ENCODE measurements at places on chromosomes 6 and 20.

- no peak for DNase-seq
Observed at GRCh38 chr6:5638666-5639065, 368.1 kb downstream of the NRN1 start.

DNA sequence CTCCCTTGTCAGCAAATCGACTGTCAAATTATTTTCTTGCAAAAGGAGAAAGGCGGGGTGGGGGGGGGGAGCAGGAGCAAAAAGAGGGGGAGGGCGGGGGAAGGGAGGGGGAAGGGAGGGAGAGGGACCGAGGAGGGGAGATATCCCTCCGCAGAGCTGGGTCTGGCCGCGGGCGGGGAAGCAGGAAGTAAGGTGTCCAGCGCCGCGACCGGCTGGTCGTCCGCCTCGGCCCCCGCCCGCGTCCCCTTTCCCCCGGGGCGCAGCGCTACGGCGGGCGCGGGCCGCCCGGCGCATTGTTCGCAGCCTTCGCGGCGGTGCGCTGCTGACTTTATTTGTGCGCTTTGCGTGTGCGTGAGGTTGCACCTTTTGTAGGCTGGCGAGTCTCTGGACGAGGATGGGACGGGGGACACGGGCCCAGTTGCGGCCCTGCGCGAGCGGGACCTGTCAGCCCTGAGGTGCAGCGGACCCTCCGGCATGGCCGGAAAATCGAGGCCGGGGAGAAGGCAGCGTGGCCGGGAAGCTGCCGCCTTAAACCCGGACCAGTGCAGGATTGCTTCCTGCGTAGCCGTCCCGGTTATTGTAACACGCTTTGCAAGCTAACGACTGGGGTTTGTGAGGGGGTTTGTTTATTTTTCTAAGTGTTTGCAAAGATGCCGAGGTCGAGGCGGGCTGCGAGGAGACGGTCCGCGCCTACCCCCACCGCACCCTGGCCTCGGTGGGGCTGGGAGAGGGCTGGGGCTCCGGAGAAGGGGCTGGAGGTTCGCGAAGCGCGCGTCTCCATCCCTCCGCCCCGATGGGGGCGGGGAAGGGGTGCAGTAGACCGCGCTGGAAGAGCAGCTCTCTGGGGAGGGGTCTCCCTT is 675 bp upstream of the TRERF1 start:
- DNase-seq, result peak; percentile 56

DNA sequence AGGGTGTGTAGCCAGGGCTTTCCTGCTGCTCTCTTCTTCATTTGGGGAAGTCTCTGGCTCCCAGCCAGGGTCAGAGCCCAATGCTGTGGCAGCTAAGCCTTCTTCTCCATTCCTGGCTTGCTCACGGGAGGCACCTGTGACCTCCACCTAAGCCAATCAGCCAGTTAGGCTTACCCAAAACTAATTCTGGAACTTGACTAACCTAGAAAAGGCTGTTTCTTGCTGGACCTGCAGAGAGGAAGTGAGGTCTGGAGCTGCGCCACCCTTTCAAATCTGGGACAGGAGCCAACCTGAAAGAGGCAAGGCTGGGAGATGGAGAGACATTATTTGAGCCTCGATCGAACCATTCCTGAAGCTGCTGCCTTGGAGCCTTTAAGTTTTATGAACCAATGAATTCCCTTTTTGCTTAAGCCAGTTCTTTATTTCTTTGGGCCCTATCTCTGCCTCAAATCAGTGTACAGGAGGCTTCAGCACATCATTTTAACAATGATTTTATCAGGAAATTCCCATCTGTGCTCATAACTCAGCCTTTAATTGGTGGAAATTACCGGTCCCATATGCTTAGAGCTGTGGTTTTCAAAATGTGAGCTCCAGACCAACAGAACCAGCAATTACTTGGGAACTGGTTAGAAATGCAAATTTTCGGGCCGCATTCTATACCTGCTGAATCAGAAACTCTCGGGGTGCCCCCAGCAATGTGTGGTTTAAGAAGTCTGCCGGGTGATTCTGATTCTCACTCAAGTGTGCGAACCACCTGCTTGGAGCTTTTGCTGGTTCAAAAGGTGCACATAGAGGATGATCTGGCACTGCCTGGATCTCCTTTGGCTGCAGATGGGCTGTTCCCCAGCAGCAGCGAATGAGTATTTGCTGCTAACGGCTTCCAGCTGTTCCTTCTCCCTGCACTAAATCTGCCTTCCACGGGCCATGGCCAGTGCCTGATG is 97.4 kb upstream of the RNF24 start:
- peak; percentile 75 for DNase-seq

- DNase-seq, result no peak
Observed at GRCh38 chr20:22305381-22305780, 279.0 kb downstream of the FOXA2 start.

DNA sequence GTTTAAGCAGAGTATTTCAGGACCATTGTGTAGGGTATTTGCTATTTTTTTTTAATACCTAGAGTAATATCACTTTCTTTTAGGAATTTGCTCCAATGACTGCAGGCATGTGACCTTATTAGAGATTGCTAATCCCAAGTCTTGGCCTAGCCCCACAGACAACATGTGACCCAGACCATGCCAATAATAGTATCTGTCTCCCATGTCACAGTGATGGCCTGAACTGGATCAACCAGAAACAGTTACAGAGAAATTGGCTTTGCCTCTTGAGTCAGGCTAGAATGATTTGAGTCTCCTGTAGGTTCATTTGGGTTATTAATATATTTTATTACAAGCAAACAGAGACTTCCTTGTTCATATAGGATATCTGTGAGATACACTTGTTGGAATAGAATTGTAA is 116.8 kb downstream of the DNAH8 start:
- no peak for DNase-seq

DNA sequence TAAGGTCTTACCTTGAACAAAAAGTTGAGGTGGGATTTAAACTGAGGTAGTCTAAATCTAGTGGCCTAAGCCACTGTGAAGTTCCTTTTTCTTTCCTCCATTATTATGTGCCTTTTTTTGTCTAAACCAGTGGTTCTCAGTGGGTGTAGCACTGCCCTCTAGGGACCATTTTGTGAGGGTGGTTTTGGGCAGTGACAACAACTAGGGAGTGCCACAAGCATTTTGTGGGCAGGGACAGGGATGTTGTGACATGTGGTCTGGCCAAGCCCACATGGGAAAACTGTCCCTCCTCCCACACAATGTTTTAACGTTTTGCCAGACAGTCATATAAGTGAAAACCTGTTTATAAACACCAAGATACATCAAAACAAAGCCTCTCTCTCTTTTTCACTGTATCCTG is 899.4 kb upstream of the FLRT3 start:
- peak; percentile 80 for DNase-seq

- no peak for DNase-seq
Observed at GRCh38 chr20:63856098-63856511, 5.2 kb upstream of the ABHD16B start.

- DNase-seq, result no peak
Observed at GRCh38 chr6:5061152-5061551, 24.0 kb upstream of the PPP1R3G start.

DNA sequence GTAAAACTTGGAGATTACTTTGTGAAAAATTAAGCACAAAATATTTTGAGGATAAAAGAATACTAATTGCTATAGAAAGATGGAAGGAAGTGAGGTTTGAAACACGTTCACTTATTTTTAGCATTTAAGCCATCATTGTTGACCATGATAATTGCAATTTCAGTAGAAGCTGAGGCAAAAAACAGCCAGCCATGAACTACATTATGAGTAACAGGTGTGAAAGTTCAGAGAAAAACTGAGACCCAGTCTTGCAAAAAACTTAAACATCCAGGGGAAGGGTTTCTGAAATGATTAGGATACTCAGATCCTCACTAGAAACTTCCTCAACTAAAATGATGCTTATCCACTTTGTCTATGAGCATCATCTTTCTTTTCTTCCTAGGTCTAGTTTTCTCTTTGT is 619.4 kb downstream of the PHF3 start:
- no peak for DNase-seq

GRCh38 chr6:43929511-43929910 is 159.5 kb downstream of the VEGFA start:
- DNase-seq, result no peak

- DNase-seq, result no peak
Observed at GRCh38 chr6:155147958-155148663, 115.7 kb upstream of the CLDN20 start.

DNA sequence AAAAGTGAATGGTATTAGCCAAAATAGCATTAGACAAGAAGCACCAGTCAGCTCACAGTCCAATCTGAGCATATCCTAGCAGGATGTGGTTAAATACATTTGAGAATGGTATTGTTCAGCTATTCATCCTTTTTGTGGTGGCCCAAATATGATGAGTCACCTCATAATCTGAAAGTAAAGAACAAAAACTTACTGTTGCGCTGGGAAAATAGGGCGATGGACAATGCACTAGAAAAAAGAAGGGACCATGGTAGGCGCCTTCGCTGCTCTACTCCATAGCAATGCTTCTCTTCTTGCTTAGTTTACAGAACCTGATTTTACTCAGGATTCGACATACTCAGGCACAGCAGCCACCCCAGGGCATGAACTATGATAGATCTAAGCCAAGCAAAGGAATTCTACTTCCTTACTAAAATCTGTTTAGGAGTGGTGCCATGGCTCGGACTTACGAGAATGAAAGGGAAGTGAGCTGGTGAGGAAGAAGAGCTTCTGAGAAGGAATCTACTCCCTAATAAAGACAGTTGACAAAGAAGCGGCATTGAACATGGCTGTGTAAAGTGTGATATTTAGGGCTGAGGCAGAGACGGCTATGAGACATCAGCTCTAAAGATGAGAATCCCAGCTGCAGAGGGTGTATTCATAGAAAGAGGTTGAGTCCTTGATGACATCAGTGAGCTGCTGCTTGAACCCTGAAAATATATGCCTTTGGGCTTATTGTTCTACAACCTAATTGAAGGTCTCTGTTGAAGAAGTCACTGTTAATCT is 16.6 kb upstream of the FBXO9 start:
- DNase-seq, result peak; percentile 76

GRCh38 chr6:5937936-5938706 is 68.6 kb downstream of the NRN1 start:
- DNase-seq, result no peak

GRCh38 chr6:113596387-113597230 is 260.5 kb upstream of the MARCKS start:
- DNase-seq, result no peak

GRCh38 chr6:56091159-56091869 is 156.1 kb downstream of the COL21A1 start:
- peak; percentile 31 for DNase-seq

- no peak for DNase-seq
Observed at GRCh38 chr20:58135441-58136148, 92.9 kb downstream of the ANKRD60 start.

- DNase-seq, result no peak
Observed at GRCh38 chr20:26163890-26164289, 467.2 kb upstream of the ZNF337 start.

DNA sequence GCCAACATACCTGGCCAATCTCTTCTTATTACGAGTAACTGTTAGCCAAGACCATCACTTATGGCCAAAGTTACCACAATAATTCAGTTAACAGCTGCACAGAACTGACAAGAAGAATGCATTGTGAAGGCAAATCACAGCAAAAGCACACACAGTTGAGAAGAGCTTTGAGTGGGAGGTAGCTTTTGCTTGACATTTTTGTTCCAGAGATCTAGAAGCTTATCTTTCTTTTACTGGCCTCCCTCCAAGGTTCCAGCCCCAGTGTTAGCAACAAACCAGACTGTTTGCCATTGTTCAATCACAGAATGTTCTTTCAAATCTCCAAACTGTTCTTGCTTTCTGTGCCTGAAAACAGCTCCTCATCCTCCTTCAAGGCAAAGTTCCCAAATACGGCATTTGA is 35.9 kb upstream of the IRAK1BP1 start:
- DNase-seq, result peak; percentile 68

DNA sequence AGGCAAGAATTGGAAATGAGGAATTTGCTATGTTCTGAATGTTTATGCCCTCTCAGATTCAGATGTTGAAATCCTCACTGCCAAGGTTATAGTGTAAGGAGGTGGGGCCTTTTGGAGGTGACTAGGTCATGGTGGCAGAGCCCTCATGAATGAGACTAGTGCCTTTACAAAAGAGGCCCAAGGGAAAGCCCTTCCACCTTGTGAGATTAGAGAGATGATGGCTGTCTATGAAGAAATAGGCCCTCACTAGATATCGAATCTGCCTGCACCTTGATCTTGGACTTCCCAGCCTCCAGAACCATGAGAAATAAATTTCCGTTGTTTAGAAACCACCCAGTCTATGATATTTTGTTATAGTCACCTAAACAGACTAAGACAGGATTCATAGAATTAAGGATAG is 10.4 kb downstream of the ASIP start:
- DNase-seq, result no peak

DNA sequence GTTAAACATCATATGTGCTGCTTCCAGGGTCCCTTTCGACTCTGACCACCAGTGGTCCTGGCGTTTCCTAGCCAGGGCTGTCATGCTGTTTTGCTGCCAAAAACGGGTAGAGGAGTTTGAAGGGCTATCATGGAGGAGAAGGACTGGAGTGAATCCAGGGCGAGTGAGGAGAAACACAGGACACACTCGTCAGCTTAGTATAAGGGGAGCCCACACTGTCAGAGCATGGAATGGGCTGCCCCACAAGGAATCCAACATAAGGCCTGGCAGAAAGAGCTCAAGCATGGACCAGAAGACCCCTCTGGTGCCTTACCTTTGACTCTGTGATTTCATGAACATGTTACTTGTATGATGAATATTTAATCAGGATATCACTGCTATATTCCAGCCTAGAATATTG is 247.2 kb downstream of the NRN1 start:
- DNase-seq, result no peak

DNA sequence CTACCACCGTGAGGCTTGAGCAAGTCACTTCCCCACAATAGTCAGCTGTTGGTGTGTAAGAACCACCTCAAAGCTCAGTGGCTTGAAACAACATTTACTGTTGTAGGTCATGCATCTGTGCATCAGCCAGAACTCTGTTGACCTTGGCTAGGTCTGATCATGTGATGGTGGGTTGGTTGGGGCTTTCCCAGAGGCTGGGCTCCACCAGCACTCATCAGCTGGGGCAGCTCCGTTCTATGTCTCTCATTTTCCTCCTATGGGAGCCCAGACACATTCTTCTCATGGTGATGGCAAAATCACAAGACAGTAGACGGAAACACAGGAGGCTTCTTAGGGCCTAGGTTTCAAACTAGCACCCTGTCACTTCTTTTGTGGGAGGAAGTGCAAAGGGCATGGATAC is 42.8 kb upstream of the PSMF1 start:
- DNase-seq, result no peak

DNA sequence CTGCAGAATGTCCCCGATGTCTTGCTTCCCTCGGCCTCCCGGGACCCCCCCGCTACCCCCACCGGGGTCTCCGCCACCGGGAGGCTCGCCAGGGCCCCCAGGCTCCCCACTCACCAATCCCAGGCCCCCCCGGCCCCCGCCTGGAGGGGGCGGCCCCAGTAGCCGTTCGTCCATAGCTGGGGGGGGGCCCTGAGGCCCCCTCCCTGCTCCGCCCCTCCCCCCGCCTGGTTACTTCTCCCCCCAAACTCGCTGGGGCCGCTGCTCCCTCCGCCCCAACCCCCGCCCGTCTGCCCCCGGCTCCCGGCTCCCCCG is 304 bp downstream of the PBX2 start:
- no peak for DNase-seq

GRCh38 chr6:41055149-41055548 is 2.1 kb downstream of the APOBEC2 start:
- no peak for DNase-seq

All from OCI-M1 (cell line).